ENCODE measurements at places on chromosomes 4 and X.

DNA sequence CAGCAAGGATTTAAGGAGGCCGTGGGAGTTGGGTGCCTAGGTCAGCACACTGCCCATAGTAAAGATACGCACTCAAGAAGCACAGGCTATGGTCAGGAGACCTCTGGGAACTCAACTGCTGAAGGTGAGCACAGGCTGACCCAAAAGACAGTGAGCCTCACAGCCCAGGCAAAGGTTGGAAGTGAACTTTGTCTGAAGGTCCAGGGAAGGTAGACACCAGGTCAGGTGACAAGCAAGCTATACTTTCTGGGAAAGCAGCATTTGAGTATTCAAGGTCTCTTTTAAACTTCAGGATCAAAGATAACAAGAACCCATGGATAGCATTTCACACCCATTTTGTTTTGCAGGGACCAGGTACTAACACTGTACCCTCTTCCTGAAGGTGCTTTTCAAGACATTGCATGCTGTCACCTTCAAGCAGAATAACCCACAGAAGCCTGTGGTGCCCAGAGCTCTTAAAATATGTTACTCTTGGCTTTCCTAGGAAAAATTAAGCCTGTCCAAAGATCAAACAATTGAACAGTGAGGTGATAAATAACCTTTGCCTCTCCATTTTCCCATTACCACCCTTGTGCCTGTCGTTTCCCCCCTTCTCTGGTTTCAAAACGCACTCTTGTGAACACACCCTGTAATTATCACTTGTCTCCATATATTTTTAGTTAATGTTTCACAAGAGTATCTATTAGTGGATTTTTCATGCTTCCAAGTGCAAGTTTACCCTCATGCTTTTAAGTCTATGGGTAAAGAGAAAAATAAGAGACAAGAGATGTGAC is 3.4 kb upstream of the S100G start:
- no peak for DNase-seq

DNA sequence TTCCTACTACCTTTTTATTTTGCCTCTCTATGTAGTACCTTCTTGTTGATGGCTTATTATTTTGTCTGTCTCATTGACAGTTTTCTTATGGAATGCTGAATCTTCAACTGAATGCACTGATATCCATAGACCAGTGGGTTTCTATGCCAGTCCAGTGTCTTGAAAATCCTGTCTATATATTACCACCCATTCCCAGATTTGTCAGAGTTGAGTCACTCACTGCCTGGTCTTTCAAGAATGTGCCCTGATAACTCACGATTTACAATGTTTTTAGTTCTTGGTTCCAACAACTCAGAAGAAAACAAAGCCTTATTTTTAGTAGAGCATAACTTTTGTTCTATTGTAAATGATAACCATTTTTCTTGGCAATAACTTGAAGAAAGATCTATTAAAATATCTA is 606.0 kb upstream of the PITX2 start:
- DNase-seq: no peak

DNA sequence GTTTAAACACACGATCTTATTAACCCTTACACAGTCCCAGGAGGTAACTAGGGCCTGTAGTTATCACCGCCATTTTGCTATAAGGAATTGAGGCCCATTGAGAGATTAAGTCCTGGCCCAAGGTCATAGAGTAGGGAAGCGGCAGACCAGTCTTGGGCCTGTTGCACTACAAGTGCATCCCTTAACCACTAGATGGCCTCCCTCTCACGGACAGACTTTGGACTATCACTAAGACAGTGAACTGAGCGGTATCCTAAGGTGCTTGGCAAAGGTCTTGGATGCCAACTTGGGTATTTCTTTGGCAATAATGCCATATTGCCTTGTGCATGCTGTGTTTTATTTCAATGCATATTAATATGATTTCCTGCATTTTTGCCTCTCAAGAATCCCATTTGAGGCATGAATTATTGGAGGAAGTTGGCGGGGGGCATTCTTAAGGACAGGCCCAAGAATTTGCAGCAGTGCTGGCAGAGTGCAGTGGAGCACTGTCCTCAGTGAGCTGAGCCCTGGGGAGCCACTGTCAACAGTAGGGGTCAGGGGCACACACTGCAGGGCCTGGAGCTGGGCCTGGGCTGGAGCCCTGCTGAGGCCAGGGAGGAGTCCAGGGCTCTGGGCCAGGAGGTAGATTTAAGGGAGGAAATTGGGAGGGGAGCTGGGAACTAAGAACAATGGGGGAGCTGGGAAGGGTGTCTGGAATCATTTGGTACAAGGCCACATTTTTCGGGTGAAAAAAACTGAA is 147.4 kb downstream of the SMIM20 start:
- peak; percentile 76 for DNase-seq

GRCh38 chrX:113726466-113726865 is 857.4 kb upstream of the HTR2C start:
- DNase-seq: no peak

GRCh38 chrX:121050781-121051180 is 3.4 kb downstream of the GLUD2 start:
- no peak for DNase-seq

GRCh38 chrX:42825201-42825600 is 47.2 kb upstream of the PPP1R2C start:
- no peak for DNase-seq

- DNase-seq: no peak
Measured at GRCh38 chrX:10171249-10171648, 14.5 kb downstream of the CLCN4 start.

DNA sequence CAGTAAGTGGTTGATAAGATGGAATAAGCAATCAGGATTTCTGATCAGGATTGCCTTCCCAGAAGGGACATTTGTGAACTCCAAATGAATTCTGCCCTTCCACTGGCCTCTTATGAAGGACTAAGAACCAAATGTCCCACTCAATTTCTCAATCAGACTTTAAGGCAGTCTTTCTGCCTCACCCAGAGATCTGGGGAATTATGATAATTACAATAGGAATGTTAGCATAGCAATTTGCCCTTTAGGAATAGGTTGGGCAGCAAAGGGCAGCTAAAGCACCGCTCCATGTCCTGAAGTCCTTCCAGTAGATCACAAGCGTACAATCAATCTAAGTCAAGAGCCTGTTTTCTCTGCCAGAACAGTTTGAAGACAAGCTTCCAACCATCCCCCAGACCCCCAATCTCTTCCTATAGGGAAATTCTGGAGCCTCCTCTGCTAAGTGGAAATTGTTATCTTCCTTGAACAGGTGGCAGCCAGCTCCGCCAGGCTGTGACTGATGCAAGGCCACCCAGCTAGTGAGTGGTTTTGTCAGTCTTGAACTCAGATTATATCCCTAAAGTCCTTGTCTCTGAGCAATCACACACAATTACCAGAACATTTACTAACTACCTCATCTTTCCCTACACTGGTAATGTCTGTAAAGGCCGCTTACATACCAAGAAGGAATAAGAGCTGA is 18.6 kb downstream of the NKX3-2 start:
- DNase-seq: peak; percentile 57

All from islet precursor cell (in vitro differentiated cells).